Natural killer cell (primary cell): ENCODE measurements at places on chromosomes 2 and 18.

GRCh38 chr2:241863536-241863954 is 4.9 kb upstream of the PDCD1 start:
- no peak for DNase-seq

GRCh38 chr2:235677937-235678336 is 184.1 kb downstream of the AGAP1 start:
- DNase-seq: no peak

DNA sequence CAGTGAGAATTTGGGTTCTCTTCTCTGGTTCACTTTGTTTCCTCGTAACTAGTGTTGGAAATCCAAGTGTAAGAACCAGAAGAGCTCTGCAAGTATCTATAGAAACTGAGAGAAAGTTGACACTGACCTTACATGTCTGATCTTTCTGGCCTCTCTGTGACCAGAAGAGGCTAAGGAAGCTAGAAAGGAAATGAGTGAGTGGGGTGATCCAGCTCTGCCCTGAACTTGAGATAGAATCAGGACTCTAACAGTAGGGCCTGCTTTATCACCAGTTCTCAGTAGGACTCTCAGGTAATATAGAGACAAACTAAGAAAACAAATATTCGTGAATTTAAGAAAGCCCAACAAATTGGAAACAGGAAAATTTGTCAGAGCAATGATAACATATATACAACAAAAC is 441.2 kb upstream of the ZNF804A start:
- DNase-seq: no peak

- DNase-seq: no peak
These were observed 90.9 kb upstream of the UBXN4 start for GRCh38 chr2:135650721-135651120.

GRCh38 chr2:158530829-158531228 is 74.1 kb downstream of the PKP4 start:
- no peak for DNase-seq
